ENCODE measurements at places on chromosomes 3 and 15.

- no peak for DNase-seq
These were observed 24.0 kb downstream of the TKT start for GRCh38 chr3:53231532-53232511.

DNA sequence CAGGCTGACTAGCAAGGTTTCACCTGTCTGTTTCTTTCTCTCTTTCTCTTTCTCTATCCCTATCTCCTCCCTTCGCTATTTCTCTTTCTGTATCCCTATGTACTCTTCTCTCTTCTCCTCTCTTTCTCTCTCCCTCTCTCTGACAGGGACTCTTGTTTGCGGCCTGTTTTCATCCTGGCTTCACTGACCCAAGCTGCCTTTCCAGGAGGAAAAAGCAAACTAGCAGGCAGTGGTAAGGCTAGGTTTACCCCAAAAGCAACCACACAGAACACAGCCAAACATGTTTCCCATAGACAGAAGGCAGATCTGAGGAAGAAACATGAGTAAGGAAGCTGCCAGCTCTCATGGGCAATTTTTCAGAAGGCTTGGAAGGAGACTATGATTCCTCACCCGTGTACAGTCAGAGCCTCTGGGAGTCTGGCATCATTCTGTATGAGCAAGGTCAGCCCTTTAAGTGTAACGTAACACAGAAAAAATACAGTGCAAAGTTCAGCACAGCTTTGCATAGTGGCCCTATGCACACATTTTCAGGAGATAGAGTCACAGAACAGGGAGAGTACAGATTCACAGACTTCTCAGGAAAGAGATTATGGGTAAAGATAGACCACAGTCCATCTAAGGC is 61.0 kb downstream of the OCA2 start:
- DNase-seq = no peak

DNA sequence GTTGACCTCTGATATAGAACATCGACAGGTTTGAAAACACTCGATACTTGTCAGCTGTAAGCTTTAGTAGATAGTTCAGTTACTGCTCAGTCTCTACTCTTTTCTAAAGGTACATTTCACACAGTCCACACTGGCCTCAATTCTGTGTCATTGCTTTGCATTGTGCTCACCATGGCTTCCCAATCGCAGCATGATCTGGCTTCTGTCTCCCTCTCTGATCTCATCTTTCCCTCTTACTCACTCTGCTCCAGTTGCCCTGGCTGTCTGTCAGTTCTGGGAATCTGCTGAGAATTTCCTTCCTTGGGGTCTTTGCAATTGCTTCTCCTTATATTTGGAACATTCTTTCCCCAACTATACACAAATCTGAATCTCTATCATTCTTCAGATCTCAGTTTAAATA is 80.6 kb downstream of the GTF2E1 start:
- DNase-seq = no peak

DNA sequence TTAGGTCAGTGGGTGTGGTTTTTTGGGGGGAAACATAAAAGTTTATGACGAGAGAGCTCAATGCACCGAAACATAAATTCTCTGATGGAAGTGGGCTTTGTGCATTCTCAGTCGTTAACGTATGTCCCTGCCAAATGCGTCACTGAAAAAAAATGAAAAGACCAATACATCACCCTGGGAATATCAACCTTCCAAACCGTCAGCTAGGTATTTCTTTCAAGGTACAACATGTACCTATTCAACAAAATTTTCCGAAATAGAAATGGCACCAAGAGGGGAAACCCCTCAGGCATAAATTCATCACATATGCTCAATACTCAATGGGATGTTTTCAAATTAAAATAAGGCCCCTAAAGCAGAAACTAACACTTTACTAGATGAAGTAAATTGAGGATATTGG is 266.6 kb upstream of the SUCLG2 start:
- DNase-seq = no peak

DNA sequence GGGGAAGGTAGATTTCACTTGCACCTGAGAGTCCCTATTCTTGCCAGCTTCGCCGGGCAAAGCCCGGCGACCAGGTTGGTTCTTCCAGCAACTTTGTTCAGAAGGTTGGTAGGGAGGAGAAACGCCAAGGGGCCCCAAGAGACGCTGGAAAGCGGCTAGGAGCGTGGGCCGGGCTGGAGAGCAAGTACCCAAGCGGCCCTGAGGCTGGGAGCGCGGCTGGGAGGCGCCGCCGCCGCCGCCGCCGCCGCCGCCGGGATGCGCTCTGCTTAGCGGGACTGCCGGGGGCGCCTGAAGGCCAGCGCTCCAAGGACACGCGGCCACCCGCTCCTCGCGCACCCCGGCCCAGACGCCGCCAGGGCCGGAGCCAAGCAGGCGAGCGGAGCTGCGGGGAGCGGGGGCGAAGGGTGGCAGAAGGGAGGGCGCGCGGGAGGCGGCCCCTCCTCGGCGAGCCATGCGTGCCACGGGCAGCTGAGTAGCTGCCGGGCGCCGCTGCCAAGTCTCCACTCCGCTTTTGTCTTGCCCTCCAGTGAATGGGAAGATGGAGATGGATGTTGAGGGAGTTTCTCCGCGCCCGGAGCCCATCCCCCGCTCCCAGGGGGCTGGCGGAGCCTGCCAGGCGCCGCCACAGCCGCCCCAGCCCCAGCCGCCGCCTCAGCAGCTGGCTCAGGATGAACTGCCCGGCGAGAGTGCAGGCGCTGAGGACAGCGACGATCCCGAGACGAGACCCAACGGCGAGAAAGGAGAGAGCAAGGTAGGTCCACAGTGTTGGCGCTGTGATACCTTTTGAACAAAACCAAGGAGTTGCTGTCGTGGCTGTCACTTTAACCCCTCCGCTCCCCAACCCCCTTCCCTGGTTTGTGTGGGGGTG is 227.4 kb upstream of the AZI2 start:
- no peak for DNase-seq

DNA sequence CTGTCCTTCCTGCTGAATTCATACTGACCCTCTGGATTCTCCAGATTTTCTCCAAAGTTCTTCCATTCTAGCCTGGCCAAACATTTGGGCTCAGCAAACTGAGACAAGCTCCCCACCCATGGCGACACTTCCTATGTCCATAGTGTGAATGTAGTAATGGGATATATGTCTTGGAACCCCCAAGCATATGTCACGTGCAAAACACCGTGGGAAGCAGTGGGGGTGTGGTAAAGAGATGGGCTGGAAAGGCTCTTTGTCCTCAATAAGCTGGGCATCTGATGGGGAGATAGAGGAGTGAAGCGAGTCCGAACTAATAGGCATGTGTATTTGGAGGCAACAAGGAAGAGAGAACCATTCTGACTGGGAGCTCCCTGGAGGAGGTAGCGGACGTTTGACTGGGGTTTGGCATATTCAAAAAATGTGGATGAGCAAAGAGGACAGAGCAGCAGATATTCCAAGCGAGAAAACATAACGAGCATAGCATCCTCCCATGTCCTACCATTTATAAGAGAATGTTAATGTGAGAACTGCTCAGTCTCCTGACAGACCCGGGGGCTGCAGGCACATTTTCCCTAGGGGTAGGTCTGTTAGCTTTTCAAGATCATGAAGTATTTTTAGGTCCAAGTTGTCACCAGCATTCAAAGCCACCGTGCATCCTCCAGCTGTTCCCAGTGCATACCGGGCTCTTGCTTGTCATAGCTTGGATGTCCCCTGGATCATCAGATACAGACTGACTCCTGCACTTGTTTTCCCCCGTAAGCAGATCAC is 25.6 kb downstream of the TPM1 start:
- DNase-seq = no peak
